Head of caudate nucleus (tissue), 42 donors: ENCODE measurements at places on chromosomes 2 and 18.

DNA sequence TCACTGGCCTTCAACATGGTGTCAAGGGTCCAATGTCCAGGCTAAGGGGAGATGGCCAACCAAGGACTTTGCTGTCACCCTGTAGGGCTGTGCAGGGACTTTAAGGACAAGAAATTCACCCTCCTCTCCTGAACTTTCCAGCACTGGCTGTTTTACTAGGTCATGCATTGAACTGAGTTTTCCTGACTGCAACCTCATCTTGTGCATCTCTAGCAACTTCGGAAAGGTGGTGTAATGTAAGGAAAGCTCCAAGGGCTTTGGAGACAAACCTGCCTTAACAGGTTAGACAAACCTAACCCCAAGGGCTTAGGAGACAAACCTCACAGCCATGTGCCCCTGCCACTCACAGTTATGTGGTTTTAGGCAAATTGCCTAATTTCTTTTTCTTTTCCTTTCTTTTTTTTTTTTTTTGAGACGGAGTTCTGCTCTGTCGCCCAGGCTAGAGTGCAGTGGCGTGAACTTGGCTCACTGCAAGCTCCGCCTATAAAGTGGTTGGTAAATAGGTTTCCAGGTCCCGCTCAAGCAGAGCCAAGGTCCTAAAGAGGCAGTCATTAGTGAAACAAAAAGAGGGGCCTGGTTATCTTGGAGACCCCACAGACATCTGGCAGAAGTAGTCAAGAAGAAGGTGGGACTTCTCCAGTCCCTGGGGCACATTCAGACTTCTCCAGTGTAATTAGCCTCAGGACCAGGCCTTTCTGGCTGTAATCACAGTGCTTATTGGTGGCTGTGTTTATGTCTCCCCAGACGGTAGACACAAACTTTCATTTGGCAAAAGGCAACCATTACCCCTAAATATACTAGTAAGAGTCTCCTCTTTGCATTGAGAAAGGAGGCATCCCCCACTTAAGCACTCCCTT, 37.6 kb upstream of the PMAIP1 start:
- no peak for DNase-seq

DNA sequence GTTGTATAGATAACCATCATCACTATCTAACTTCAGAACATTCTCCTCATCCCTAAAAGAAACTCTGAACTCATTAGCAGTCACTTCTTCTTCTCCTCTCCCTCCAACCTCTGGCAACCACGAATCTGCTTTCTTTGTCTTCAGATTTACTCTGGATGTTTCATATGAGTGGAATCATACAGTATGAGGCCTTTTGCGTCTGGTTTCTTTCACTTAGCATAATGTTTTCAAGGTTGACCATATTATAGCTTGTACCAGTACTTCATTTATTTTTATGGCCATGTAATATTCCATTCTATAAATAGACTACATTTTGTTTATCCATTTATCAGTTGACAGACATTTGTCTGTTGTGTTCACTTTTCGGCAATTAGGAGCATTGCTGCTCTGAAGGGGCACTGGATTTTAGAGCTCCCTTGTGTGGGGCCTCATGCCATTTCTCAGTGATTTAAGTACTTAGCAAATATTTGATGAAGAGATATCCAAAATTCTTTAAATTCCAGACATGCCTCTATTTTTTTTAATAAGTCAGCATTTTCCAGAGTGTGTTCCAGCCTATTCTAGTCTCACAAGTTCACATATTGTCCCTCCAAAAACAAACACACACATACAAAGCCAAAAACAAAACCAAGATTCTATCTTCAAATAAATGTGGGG, 22.5 kb upstream of the MAP3K20 start:
- no peak for DNase-seq

GRCh38 chr2:57408587-57408986, 638.0 kb upstream of the VRK2 start:
- no peak for DNase-seq

DNA sequence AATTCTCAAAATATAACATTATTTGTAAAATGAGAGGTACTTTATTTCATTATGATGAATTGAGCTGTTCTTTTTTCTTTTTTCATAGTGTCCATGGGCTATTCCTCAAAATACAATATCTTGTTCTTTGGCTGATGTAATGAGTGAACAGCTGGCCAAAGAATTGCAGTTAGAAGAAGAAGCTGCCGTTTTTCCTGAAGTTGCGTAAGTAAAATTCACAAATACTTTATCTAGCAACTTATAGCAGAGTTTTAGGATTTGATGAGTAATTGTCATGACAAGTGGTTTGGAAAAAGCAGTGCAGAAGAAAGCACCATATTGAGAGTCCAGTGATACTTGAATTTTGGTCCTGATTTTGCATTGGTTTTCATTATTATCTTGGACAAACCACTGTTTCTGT, 9.8 kb downstream of the RIOK3 start:
- DNase-seq = no peak

DNA sequence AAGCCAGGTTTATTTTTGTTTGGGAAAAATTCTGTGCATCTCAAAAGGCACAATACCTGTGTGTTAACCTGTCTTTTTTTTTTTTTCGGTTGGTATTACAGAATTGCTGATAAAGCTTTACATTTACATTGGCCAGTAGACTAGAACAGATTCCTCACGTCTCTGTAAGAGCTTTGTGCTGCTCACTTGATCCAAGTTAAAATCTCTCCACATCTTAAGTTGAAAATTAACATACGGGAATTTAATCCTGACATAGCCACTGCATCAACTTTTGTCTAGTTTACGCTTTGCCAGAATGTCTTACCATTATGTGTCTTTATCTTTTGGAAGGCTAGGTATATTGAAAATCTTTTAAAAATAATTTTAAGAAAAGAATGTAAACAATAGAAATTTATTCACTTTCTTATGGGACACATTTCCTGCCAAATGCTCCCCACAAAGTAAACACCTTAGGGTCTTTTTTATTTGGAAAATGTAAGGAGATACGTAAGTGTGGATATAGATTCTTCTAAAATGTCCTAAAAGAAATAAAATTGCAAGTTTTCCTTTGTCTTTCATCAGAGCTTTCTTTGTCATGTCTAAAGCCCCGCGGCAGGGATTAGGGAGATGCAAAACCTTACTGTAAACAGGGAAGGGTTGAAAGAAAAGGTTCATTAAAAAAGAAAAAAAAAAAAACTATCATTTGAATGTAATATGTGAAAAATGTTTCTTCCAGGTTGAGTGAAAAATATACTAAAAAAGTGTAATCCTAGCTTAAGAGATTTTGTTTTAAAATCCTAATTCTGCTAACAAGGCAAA, 912.8 kb downstream of the NRXN1 start:
- DNase-seq = no peak

DNA sequence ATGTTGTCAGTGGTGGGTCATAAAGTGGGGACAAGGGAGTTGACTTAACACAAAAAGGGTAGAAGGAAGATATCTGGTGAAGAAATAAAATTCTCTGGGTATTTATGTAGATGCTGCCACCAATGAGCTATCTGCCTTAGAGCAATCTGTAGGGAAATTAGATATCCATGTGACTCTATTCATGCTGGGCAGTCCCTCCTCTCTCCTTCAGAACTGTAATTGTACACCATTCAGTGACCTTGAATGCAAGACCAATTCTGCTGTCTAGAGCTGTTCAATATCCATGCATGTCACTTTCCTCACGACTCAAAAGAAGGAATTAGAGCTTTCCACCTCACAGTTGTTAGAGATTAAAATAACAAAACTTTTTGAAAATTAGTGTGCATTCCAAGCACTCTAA, 28.6 kb upstream of the TDRD15 start:
- no peak for DNase-seq

DNA sequence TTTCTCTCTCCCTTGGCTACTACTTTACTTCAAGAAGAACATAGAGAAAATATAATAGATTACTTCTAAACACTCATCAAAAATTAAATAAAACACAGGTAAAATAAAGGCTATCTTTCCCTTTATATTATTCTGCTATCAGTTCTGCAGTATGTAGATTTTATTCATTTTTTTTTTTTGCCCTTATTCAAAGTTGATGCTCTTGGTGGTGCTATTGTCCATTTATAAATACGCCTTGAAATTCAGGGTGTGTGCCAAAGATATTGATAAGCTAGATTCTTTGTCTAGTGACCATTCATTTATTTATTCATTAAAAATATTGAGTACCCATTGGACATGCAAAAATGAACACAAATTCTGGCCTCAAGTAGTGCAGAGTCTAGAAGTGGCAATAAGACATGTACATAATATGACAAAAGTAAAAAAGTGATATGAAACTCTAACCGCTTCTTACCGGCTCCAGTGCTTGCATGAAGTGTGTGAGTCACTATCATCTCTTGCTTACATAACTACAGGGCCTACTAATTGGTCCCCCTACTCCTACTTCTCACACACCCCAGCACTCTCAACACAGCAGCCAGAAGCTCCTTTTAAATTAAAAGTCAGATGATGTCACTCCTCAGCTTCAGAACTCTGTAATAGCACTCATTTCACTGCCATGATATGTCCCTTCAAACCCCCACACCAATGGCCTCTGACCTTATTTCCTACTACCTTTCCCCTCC, 208.3 kb upstream of the FANCL start:
- no peak for DNase-seq

DNA sequence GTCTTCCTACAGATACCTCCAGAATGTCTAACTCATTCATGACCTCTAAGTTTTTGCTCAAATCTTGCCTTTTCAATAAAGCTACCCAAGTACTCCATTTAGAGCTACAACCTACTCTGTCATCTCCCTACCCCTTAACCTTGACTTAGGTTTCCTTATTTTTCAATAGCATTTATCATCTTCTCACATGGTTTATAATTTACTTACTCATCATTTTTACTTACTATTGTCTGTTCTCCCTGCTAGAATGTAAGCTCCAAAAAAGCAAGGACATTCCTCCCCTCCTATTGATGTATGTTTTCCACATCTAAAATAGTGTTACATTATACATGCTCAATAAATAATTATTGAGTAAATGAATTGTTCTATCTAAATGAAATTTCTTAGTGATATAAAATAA, 3.1 kb upstream of the GCA start:
- DNase-seq = no peak

GRCh38 chr18:57841568-57841967, 38.5 kb upstream of the ATP8B1 start:
- DNase-seq = no peak

DNA sequence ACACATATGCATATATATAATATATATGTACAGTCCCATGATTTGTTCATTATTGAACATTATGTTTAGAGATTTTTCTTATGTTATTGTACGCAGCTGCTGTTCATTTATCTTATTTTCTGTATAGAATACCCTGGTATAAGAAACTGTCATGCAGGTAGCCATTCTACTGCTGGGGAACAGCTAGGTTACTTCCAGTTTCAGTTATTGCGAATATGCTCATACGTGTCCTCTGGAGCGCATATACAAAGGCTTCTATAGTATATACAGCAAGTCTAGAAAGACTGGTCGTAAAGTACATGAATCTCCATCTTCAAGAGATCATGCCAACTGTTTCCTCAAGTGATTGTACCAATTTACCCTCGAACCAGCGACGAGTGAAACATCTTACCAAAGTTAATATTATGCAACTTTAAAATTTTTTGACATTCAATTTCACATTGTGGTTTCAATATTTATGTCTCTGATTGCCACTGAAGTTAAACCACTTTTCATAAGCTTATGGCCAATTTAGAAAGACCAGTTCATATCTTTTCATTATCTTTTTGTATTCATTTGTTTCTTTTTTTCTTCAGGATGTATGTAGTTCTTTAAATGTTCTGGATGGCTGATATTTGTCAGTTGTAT, 53.5 kb downstream of the RDH14 start:
- no peak for DNase-seq

GRCh38 chr18:12102136-12102842, 8.6 kb downstream of the ANKRD62 start:
- DNase-seq = no peak

DNA sequence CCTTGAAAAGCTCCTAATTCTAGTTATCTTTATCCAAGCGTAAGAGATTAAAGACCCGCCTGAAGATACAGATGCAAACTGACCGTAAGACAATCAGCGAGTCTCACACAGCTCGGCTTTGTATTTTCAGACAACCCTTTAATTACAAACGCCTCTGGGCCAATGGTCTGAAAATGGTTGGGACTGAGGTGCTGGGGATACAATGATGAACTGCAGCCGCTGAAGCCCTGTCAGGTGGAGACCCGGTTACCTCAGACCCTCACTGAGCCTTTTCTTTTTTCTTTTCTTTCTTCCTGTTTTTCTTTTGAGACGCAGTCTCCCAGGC, 715 bp upstream of the CFAP36 start:
- no peak for DNase-seq

- DNase-seq = peak; percentile 23
These were observed 754.9 kb downstream of the RNF144A start for GRCh38 chr2:7672027-7672684.

GRCh38 chr2:60414495-60415138, 138.8 kb downstream of the BCL11A start:
- no peak for DNase-seq

- DNase-seq = no peak
These were observed 165.4 kb downstream of the MSH2 start for GRCh38 chr2:47568164-47568850.

DNA sequence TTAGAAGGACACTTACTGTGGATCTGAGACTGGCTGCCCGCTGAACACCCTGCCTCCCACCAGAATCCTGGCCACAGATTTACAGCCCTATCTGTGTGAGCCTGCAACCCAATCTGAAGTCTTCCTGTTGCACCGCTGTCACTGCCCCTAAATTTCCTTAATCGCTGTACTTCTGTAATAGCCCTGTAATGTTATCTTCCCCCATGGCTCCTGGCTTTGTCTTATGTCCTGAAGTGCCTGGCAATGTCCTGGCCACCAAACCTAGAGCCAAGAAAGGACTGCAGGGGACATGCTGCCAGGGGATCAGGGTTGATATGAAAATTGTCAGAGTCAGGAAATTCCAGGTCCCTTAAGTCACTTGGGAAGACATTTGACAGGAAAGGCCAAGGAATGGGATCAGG, 52.7 kb downstream of the FHOD3 start:
- no peak for DNase-seq

GRCh38 chr2:108193251-108193650, 46.5 kb upstream of the SULT1C3 start:
- DNase-seq = no peak

GRCh38 chr18:6590326-6590725, 139.2 kb upstream of the ARHGAP28 start:
- no peak for DNase-seq

DNA sequence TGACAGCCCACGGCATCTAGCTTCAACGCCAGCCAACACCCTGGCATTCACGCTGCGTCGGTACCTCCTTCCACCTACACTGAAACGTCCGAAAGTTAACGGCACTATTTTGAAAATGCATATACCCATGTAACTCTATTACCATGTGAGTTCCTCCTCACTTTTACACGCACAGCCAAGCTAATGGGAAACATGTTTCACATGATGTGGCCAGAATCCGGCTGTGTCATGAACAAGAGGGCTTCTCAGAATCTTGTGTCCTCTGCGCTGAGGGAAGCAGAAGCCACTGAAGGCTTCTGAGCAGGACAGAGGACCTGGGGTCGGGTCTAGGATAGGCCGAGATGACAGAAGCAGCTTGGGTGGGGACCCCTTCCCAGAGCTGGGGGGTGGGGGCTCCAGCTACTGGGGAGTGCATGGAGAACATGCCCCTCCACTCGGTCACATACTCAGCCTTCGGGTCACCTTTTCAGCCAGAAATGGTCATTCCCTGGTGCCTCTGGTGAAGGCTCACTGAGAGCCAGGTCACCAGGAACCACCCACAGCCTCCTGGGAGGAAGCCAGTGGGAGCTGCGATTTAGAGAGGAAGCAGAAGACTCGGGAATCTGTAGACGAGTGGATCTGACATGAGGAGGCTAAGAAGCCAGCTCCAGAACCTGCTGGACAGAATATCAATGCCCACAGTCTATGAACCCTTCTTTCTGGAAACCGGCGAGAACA, 41.5 kb downstream of the HDAC4 start:
- no peak for DNase-seq

GRCh38 chr2:66748939-66749338, 314.0 kb downstream of the MEIS1 start:
- no peak for DNase-seq
